ENCODE measurements at places on chromosomes 4 and X.
A peak's percentile ranks its signal among the peaks of the same experiment; 100 is the strongest.

- no peak for DNase-seq
These were observed 121.1 kb downstream of the SPATA18 start for GRCh38 chr4:52172166-52172565.

DNA sequence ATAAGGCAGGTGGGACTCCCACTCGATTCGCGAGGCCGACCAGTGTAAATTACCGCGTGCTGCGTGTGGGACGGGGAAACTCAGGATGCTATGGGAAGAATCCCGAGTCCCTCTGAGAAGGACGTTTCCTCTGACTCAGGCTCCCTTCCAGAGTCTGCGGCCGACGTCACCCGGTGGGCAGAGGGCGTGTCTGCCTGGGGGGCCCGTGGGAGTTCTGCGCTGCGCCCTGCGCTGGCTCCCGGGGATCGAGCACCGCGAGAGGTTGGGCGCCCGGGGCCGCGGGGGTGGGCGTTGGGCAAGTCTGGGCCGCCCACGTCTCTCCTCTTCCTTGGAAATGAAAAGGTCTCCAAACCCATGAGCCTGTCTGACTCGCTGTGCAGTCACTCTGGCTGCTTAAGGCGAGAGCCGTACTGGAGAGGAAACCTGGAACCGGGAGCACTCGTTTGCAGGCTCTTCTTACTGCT is 568 bp downstream of the NIPAL1 start:
- peak; percentile 45 for DNase-seq

DNA sequence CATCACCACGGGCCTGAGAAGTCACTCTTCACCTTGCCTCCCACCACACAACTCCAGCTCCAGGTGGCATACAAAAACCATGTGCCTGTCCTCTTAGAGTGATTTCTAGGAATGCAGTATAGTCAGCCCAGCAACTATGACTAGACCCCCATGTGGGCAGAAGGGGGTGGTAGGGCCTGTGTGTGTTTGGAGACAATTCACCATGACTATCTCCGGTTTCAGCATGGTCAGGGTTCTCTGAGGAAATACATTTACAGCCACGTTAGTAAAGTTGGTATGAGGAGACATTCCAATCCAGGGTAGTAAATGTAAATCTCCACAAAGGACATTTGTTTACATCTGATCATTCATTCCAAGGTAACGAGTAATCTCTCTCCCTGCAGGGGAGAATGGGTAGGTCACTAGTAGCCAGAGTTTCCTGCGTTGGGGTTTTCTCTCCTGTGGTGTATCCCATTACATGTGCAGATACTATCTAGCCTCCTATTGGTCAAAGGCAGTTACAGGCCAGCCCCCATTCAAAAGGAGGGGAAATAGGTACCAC is 4.2 kb upstream of the MTMR1 start:
- DNase-seq = no peak

DNA sequence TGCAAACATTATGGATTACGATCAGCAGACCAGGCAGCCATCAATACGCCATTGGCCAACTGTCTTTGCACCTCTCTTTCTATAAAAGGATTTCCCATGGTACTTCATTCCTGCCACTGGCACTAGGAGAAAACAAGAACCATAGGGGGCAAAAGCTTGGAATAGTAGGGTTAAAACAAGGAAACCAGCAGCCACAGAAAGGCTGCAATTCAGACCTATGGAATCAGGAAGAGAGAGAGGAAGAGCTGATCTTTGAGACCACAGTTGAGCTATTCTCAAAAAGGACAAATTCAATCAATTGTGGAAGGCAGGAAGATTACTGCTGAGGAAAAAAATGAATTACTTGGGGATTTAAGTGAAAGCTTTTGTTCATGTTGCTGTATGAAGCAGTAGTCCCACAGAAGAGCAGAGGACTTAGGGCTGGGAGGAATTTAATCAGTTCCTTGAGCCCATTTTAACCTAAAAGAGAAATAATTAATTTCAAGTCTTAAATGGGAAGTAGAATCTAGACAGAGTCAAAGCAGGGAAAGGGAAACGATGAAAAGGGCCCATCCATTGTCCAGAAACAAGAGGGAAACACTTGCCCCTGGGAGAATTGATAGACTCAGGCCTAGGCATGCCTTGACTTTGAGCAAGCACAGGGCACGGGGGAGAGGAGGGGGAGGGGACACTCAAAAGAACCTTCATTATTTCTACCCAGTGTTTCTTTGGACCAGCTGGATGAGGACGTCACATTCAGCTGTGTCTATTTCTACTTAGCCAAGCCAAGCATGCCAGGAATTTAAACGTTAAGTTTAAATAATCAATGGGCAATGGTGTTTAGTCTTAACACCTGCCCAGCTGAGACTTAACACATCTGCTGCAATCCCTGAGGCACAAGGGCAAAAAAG is 50.7 kb downstream of the SCD5 start:
- DNase-seq = no peak

DNA sequence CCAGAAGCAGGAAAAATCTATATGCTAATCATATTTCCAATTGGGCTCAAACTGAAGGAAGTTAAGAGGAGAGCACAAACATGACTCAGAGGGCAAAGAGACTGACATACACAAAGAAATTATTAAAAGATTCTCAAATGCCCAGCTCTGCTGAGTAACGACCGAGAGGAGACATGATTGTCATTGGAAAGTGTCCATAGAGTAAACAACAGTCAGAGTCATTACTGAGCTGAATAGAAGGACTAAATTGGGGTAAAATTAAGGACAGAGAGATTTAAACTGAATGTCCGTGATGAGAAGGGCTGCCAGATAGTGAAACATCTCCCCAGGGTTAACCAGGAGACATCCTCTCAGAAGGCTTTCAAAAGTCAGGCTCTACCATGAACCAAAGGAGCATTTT is 111.2 kb upstream of the GALNT7 start:
- DNase-seq = no peak

DNA sequence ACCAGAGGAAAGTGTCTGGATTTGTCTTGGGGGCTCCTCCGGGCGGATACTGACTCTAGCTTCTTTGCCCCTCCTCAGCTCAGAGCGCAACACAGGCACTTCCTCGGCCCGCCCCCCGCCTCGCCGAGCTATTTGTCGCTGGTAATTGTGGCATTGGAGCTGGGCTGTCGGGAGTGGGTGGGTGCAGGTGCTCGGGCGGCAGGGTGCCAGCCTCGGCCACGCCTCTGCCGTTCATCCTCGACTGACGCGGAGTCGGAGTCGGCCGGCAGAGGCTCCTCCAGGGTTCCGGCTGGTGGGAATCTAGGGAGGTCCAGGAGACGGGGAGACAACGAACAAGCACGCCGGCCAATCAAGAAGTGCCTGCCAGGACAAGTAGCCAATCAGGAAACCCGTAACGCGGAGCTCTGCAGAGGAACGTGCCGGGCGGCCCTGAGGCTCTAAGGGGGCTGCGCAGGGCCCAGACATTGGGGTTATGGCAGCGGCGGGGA is 3.9 kb upstream of the SYN1 start:
- DNase-seq = no peak

- DNase-seq = no peak
These were observed 116.7 kb downstream of the HMX1 start for GRCh38 chr4:8754634-8755589.

DNA sequence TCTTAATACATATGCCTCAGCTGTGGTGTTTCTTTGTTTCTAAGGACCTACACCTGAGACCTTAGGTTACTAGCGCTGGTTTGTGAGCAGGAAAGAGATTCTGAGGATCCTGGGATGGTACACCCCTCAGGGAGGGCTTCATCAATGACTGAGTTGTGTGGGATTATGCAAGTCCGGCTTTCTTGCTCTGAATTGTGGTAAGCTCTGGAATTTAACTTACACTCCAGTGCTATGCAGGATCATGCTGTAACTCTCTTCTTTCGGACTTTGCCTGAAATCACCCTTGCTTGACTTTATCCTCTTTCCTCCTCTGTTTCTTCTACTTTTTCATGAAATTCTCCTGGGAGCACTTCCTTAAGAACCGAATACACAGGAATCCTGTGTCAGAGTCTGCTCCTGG is 431.5 kb upstream of the BOD1L1 start:
- no peak for DNase-seq

- DNase-seq = no peak
These were observed 174.7 kb downstream of the GC start for GRCh38 chr4:71609167-71609566.

DNA sequence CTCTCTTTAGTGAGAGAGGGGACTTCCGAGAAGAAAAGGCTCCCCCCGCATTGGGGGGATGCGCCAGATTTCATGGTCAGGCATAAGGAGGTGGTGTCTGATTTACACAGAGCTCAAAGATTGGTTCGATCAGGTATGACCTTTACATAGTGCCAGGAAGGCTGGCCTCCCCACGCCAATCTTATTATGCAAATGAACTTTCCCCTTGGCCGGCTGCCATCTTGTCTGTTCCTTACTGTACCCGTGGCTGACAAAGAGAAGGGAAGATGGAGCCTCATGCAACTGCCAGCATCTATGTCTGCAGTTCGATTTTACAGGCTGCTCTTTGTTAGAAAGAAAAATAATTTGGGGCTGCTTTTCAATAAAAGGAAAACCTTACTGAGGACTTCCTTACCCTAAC is 197.2 kb downstream of the GPM6A start:
- DNase-seq = no peak

- DNase-seq = no peak
These were observed 141.1 kb downstream of the FBXW7 start for GRCh38 chr4:152394791-152395190.

GRCh38 chrX:118468122-118468521 is 27.5 kb upstream of the DOCK11 start:
- DNase-seq = no peak

DNA sequence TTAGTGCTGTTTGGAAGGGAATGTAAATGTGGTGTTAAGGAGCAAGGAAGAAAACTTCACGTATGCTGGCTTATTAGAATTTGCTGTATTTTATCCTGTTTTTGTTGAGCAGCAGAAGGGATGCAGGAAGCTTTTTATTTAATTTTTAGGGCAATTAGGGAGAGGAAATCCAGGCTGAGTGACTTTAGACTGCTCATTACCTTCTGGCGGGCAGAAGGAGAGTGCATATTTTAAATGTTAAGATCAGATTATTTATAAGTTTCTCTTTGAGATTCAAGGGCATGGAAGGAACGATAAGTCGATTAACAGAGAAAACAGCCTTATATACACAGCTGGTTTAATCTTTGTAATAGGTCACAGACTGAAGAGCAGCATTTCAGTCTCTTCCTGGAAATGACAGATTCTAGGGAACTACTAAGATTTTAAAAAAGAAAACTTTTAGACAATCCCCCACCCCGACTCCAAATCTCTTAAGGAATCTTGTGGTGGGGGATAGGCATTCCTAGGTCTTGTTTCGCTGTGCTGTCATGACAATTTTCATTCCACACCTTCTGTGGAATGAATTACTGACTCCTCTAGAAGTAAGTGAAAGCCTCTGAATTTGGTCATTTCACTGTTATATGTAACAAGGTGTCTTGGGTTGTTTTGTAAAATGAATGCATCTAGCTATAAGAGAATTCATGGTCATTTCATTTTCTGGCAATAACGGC is 402.5 kb downstream of the RAPGEF2 start:
- no peak for DNase-seq

DNA sequence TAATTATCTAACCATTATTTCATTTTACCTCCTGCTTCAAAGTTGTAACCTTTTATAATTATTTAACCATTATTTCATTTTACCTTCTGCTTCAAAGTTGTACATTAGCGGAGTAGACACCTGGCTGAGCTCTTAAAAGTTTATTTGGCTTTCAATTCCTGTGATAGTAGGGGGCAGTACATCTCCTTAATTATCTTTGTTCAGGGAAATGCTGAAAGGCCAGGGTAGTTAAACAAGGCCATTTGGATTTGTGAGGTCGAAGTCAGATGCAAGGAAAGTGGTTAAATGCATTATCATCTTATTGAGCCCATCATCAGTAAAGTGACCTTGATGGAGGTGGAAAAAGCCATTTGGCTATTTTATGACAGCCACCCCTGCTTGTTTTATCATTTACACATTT is 210.6 kb downstream of the TENM3 start:
- no peak for DNase-seq

GRCh38 chr4:99754756-99755155 is 61.9 kb upstream of the DAPP1 start:
- DNase-seq = no peak

DNA sequence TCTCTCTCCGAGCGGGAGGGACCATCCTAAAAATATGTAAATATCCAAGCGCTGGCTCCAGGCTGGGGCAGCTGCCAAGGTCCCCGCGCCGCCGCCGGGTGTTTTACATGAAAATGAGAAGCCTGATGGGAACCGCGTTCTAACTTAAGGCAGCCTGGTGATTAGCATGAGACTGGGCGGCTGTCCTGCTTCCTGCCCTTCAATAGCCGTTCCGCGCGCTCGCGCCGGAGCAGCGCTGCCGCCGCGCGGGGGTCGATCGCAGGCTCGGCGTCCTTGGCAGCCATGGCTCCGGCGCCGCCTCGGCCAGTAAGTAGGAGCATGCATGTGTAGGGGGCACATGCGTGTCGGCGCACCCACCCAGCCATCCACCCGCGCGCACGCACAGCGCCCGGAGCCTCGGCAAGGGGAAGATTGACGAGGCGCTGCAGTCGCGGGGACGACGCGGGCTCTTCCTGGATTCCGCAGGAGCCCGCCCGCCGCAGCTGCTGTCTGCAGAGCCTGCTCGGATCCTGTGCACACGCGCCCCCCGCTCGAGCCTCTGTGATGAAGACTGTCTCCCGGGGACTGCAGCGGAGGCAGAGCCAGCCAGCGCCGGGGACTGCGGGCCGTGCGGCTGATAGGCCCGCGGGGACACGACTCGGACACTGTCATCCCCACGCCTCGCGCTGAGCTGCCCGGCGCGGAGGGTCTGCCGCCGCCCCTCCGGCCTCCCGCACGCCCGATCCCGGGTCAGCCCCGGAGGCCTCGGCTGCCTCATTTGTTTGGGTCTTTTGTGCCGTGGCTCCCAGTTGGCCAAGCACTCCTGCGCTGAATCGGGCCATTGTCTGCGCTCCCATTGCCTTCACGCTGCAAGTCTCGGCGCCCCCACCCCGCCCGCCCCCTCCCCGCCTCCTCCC is 734 bp downstream of the STOX2 start:
- DNase-seq = no peak

GRCh38 chrX:22351966-22352365 is 79.3 kb downstream of the CBLL2 start:
- DNase-seq = no peak

- no peak for DNase-seq
These were observed 54.1 kb downstream of the GRK4 start for GRCh38 chr4:3017504-3017903.

DNA sequence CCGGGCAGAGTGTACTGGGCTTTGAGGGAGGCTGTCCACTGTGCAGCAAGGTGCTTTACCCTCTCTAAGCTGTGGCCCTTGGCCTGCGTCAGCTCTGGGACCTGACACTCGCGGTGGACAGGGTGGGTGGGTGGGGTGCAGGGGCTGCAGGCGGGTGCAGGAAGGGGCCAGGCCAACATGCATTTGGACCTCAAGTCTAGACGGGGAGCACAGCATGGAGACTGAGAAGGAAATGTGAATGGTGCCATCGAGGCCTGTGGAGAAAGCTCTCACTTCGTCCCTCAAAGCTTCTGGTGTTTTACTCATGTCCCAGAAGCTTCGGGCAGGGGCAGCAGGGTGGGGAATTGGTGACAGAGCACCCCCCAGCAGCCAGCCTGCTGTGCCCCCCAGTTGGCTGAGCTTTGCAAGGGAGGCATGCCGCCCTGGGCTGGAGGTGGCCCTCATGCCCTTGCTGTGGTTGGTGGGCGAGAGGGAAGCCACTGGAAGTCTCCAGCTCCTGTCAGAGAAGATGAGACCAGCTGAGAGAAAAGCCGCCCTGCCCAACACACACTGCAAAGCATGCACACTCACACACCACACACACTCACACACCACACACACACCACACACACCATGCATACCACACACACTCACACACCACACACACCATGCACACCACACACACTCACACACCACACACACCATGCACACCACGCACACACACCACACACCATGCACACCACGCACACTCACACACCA is 12.3 kb downstream of the PNMA6E start:
- no peak for DNase-seq

GRCh38 chrX:46311581-46312120 is 233.6 kb downstream of the ZNF674 start:
- no peak for DNase-seq

Data from stimulated activated CD4-positive, alpha-beta T cell treated with anti-CD3 and anti-CD28 coated beads, Interleukin-1b, Interleukin-23, amount 100 ng/mL, for 4 hours (primary cell).